ENCODE measurements at places on chromosomes 6 and 20.

GRCh38 chr20:59737073-59737666 lies 132.8 kb downstream of the PHACTR3 start:
- no peak for DNase-seq

DNA sequence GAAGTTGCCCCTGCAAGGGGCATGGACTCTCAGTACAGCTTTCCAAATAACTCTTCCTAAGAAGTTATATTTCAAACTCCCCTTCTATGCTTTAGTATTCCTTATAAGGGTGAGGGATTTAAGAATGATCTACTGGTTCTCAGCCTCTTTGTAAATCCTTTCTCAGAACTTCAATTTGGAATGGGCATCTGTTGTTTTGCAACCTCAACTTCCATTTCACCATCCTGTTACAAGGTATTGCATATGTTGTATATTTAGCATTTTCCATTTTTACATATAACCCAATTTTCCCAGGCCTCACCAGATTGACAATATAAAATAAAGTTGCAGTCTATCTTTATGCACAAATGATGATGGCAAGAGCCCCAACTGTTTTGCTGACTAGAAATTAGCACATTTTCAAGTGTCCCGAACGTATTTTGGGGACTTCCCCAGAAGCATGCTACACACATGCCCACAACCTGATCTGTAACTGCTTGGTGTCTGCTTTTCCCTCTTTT lies 154.9 kb upstream of the CARMIL1 start:
- no peak for DNase-seq

DNA sequence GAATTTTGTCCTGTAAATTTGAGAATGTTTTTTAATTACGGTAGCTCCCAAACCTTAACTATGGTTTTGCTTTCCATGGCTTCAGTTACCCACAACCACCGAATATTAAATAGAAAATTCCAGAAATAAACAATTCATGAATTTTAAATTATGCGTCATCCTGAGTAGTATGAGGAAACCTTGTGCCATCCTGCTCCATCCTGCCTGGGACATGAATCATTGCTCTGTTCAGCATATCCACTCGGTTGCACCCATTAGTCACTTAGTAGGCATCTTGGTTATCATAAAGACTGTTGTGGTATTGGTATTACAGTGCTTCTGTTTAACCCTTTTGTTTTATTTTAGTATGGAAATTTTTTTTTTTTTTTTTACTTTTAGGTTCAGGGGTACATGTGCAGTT lies 39.7 kb downstream of the KCNS1 start:
- DNase-seq: no peak

- DNase-seq: no peak
Observed at GRCh38 chr6:104638841-104639290, 220.9 kb downstream of the HACE1 start.

- DNase-seq: no peak
Observed at GRCh38 chr20:53879048-53879684, 191.2 kb downstream of the BCAS1 start.

Data from eye (tissue), 1 donor.